C1 segment of cervical spinal cord (tissue), 14 donors: ENCODE measurements at places on chromosomes 3 and 15.

GRCh38 chr15:100278596-100279380, 63.0 kb downstream of the ADAMTS17 start:
- no peak for DNase-seq

- no peak for DNase-seq
Measured at GRCh38 chr15:90054618-90055097, 47.6 kb downstream of the IDH2 start.

DNA sequence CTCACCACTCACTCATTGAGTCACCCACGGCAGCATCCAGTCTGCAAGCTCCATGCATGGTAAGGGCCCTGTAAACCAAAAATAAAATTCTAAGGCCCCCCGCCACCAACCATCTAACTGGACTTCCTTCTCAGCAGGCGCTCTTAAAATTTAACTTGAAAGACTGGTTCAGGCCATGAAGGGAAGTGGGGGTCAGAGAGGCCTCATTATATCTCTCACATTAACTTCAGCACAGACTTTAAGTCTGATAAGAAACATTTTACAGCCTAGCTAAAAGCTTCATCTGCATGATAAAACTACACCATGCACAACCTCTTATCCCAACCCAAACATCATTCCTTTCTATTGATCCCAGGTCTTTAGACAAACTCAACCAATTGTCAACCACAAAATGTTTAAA, 38.5 kb downstream of the FBLN2 start:
- no peak for DNase-seq

DNA sequence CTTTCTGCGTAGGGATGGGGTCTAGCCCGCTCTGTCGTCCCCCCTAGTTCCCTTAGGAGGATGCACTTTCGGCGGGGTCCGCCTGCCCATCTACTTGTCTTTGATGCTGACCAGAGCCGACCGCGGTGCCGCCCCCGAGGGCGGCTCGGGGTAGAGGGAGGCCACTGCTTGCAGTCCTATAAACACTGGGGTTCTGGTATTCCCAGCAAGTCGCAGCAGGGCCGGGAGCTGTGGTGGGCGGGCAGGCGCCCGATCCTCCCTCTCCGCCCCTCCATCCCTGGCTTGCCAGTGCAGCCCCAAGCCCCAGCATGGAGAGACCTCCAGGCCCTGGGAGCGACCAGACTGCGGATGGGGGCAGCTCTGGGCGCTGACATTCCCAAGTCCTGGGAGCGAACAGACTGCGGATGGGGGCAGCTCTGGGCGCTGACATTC, 830 bp downstream of the SEMA4B start:
- DNase-seq, result no peak

DNA sequence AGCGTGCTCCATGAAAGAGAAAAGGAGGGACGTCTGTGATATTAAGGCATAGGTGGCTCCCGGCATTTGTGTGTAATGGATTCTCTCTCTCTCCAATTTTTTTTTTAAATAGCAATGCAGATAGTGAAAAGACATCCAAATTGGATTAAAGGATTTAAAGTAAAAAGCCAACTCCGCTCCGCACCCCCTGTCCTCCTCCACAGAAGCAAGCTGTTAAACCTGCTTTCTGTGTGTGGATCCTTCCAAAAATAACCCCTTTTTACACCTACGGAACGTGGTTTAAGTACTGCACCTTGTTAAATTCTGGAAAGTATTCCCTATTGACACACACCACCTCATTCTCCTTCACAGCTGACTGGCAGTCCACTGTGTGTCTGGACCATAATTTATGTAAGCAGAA, 61.6 kb downstream of the ST8SIA2 start:
- no peak for DNase-seq

DNA sequence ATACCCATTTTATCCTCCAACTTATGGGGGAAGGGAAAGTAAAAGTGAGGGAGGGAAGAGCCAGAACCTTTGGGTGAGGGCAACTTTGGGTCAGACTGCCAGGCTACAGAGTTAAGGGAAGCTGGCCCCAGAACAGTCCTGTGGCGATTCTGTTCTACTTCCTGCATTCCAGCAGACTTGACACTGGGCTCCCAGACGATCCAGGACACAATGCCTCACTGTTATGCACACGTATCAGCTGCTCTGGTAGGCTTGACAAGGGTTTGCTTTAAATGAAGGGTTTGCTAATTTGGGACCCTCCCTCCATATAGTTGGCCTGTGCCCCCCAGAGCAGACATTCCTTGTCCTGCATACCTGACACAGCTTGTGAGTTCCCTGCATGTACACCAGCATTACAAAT, 10.7 kb downstream of the GORASP1 start:
- DNase-seq, result no peak

DNA sequence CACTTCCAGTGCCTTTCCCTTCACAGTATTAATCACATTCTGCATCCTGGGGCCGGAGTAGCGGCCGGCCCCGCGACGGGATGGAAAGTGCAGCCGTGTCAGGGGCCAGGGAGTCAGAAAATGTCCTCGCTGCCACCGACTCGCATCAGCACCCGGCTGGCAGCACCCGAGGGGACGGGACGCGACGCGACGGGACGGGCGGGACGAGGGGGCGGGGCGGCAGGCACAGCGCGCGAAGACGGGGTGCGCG, 353 bp downstream of the ATG3 start:
- no peak for DNase-seq

DNA sequence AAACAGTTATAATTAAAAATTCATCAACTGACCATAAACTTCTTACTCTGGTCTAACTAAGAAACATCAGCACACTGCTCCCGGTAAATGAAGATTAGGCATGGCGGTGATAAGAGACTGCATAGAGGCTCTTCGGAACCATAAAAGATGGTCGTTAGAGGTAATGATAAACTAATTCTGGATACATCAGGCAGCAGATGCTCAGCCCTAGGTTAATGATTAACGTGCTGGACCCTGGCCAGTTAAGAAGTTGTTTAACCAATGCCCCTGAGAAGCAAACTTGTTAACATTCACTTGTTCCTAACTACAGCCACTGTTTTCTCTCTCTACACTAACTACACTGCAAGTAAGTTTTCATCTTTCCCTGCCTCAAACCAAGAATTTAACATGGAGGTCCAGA, 111.5 kb downstream of the PDZRN3 start:
- DNase-seq, result no peak

- no peak for DNase-seq
Measured at GRCh38 chr3:186267758-186268157, 94.3 kb downstream of the DGKG start.

- no peak for DNase-seq
Measured at GRCh38 chr3:21390856-21391255, 360.2 kb downstream of the ZNF385D start.

DNA sequence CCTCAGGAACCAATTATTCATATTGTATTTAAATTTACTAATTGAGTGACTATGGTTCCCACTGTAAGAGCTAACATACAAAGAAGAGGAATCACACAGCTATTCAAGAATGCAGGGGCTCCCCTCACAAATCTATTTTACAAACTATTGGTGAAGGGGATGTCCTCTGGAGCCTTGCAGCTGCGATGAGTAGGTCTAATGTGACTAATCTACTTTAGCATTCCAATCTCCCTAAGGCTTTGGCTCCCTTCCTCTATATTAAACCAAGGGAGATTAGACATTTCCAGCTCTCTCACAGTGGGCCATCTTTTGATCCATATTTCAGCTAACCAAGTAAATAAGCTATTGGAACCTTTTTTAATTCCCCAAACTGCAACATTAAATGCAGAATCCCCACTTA, 514.2 kb upstream of the BCHE start:
- no peak for DNase-seq

GRCh38 chr3:128701342-128702212, 24.4 kb upstream of the RAB7A start:
- no peak for DNase-seq

GRCh38 chr3:145628211-145628610, 532.8 kb downstream of the PLOD2 start:
- no peak for DNase-seq

DNA sequence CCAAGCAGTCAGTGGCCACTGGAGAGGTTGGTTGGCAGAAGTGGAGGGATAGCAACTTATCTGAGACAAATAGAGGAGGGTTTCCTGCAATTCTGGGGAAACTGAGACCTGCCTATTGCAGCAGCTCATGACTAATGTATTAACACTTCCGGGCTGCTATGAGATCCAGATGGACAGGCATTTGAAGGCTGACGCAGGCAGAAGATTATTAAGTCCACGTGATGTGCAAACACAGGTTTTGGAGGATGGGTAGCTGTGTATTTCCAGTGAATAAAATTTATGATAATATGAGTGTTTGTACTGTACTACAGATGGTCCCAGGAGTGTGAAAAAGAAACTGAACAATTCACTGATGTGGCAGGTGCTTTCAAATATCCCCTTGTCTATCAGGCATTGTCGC, 28.5 kb upstream of the CFAP161 start:
- no peak for DNase-seq

DNA sequence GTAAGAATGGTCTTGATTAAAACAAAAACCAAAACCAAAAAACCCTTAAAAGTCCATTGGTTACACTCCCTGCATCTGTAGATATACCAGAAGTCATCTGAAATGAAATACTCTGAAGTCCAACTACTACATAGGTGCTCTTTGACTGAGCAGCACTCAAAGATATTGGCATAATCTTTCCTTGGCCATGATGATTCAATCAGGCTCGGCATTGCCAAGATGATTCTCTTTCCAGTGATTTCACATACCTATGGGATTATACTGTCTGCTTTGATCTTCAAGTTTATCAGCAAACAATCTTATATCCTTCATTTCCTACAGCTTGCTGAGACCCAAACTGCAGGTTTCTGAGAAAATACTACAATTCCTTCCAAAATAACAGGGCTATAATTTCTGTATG, 35.9 kb upstream of the DIPK2A start:
- DNase-seq, result no peak

GRCh38 chr3:68997887-68998286, 15.6 kb downstream of the EOGT start:
- no peak for DNase-seq

- no peak for DNase-seq
Measured at GRCh38 chr3:105933871-105934270, 65.1 kb upstream of the CBLB start.

DNA sequence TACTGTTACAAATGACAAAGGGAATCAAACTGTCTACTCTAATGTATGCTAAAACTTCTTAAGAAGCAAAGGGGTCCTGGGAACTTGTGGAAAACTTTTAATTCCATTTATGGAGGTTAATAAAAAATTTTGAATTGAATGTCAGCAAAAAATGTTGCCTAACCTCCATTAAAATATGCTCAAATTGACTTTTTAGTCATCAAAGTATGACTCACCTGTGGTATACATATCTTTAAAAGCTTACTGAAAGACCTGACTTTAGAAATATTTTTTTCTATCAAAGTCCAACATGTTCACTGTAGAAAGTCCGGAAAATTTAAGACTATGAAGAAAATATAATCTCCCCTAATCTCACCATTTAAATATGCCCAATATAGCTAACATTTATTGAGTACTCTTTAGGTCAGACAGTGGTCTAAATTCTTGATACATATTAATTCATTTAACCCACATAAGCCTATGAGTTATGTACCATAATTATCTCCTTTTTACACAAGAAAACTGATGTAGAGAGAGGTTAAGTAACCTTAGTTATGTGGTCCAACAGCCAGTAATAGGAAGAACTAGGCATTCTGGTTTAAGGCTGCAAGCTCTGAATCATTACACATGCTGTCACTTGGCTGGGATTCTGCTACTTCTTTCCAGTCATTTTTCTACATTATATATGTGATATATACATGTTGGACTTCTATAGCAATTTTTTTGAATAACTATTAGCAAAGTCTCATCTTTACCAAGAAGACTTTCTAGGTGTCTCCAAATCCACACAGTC, 83.6 kb downstream of the PDZRN3 start:
- DNase-seq, result no peak

GRCh38 chr3:25689226-25689625, 24.5 kb upstream of the TOP2B start:
- DNase-seq, result no peak

DNA sequence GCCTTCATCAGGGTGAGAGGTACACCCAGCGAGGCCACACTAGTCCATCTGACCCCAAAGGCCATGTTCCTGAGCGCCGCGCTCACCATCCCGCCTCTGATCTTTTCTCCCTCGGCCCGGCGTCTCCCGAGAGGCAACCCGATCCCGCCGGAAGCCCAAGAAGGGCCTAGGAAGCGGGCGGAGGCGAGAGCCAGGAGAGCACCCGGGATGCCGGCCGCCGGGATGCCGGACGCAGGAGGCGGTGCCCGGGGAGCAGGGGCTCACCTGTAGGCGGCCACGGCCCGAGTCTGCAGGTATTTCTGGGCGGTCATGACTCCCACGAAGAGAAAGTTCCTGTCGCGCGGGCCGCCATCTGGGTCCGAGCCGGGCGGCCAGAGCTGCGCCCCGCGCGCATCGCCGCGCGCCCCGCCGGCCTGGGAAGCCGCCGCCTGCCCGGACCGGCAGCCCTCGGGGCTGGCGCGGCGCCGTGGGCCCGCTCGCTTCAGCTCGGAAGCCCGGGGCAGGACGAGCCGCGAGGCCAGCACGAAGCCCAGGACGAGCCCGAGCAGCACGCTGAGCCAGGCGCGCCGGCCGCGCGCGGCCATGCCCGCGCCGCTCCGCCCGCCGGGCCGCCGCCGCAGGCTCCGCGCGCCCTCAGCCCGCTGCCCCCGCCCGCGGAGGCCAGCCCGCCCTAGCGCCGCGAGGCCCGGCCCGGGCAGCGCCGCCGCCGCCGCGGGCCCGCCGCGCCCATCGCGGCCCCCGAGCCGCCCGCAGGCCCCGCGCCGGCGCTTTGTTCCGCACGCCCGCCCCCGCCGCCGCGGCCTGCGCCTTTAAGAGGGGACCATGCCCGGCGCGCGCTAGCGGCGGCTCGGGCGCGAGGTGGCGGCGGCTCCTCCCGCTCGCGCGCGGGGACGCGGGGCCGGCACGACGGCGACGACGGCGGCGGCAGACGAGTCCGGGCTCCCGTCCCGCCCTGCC, 697 bp downstream of the CHSY1 start:
- no peak for DNase-seq

DNA sequence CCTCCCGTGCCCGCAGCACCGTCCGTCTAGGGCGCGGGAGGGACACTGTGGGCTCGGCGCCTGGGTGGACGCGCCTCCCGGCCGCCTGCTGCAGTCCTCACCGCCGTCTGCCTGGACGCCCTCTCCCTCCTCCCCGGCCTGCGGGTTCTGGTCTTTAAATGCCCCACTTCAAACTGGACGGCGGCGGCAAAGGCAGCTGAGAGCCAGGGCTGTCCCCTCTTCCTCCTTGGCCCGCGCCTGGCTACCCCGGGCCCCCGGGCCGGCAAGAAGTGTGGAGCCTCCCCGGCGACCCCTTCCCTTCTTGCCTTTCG, 426 bp downstream of the CBLB start:
- DNase-seq, result no peak

DNA sequence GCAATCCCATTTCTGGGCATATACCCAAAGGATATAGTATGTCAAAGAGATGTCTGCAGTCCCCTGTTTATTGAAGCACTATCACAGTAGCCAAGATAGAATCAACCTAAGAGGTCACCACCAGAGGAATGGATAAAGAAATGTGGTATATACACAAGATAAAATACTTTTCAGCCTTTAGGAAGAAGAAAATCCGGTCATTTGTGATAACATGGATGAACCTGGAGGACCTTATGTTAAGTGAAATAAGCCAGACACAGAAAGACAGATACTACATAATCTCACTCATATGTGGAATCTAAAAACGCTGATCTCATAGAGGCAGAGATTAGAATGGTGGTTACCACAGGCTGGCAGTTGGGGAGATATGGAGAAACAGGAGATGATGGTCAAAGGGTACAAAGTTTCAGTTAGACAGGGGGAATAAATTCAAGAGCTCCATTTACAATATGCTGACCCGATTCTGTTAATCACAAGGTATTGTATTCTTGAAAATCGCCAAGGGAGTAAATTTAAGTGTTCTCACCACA, 195.8 kb downstream of the MTHFS start:
- no peak for DNase-seq

- DNase-seq, result no peak
Measured at GRCh38 chr3:187072511-187072910, 66.8 kb downstream of the RPL39L start.

GRCh38 chr15:98866511-98866910, 141.1 kb downstream of the PGPEP1L start:
- no peak for DNase-seq
